ENCODE measurements at places on chromosomes 1 and 21.
A peak's percentile ranks its signal among the peaks of the same experiment; 100 is the strongest.

DNA sequence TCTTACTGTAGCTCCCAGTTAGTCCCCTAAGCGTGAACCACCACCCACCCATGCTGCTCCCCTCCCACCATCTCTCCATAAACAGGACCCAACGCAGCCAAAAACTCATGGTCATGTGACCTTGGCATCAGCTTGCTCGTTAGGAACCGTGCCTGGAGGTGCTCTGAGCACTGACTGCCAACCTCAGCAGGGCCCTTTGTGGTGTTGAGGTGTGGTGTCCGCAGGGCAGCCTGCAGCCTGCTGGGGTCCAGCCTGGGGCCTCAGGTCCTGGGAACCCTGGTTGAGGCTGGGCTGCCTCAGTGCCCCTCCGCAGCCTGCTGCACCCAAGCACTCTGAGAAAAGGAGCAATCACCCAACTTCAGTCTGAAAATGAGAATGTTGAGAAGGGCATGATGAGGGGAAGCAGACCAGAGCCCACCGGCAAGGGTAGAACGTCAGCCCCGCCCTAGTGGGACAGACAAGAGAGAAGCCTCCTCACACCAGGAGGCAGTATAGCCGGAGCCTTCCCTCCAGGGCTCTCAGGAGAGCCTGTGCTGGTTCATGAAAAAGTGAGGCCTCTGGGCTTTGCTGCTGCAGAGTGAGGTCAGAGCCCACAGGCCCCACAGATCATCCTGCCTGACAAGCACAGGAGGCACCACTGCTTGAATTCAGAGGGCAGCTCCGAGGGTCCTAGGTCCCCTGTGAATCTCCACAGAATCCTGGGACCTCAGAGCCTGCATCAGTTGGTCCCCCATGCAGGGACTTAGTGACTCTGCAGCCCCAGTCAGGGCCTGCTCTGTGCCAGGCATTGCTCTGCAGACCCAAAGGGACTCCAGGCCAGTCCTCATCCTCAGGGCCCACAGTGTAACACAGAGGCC lies 4.9 kb upstream of the COL6A2 start:
- no peak for DNase-seq

DNA sequence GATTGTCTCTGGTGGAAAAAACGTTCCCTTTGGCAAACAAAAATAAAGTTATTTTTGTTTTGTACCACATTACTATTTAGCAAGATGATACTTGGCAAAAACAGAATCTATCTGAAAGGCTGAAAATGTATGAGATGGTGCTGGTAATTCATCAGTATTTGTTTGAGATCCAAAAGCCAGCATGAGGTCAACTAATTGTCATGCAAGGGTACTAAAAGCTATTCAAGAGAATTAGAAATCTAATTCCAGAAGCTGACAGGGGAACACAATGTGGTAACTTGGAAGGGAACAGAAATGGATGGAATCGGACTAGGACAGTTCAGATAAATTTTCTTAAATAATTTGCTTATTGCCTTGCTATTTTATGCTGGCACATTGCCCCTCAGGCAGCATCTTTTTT lies 263.8 kb downstream of the KCNT2 start:
- DNase-seq: no peak

- no peak for DNase-seq
These were observed 108.6 kb upstream of the USP24 start for GRCh38 chr1:55323760-55324159.

- DNase-seq: no peak
These were observed 42.6 kb downstream of the OPTC start for GRCh38 chr1:203536575-203536974.

DNA sequence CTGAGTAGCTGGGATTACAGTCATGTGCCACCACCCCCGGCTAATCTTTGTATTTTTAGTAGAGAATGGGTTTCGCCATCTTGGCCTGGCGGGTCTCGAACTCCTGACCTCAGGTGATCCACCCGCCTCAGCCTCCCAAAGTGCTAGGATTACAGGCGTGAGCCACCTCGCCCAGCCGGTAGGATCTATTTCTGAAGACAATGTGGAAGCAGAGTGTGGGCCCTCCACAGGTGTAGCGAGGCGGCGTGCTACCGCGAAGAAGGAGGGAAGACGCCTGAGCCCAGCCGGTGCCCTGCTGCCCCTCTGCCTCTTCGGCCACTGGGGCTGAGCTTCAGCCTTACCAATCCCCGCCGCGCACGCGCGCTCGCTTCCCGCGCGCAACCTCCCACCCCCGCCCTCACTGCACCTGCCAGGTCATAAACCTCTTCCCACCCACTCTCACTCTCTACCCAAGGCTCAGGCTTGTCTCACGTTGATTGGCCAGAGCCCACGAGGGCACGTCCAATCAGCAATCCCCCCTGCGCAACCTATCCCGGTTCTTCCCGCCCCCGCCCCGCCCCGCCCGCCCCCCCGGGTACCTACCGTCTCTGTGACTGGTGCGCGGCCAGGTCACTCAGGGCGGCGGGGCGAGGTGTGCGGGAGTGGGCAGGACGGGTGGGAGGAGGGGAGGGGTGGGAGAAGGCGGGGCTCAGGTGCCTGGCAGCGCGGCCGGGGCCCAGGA lies 409 bp upstream of the HOOK1 start:
- DNase-seq: peak; percentile 95

DNA sequence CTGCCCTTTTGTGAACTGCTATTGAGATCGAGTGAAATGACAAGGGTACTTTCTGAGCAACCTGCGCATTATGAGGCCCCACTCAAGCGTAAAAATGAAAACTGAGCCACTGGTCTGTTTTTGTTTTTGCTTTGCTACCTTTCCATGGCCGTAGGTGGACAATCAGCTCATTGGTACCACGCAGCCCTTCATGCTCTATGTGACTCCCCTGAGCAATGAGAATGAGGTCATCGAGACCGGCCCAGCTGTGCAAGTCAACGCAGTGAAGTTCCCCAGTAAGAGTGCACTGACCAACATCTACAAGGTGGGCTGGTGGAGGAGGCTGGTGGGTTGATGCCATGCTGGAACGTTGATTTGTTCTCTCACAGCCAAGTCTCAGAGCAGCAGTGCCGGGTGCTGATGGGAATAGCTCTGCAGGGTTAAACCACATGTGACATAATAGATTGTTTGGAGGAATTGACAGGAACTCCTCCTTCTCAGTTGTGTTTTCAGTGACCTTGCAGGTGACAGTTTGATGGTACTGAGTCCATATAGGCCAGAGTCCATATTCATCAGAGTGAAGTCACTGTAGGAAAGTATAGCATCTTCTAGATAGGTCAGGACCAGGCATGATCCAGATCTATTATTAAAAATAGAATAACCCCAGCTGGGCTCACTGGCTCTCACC lies 170.3 kb downstream of the VPS13D start:
- no peak for DNase-seq

DNA sequence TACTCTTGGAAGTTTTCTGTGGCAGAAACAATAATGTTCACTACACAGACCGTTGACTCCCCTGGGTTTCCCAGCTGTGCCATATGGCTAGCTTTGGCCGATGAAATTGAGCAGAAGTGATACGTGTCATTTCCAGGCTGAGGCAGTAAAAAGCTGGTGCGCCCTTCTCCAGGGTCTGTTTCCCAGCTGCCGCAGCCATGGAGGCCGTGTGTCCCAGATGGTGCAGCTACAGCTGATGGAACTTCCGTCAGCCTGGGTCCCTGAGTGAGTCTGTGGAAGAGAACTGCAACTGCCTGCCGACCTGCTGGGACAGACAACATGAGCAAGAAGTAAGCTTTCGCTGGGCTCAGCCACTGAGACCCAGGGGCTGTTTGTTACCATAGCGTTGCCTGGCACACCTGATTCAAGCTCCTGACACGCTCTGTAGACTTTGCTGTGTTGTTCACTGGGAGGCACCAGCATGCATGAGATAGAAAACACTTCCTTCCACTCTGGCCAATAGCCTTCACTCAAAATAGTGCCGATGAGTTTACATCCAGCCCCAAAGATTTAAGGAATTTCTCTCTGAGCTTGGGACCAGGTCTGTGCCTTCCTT lies 116.3 kb upstream of the SLC25A33 start:
- DNase-seq: no peak

- no peak for DNase-seq
These were observed 103.1 kb downstream of the RPS6KC1 start for GRCh38 chr1:213154056-213154685.

DNA sequence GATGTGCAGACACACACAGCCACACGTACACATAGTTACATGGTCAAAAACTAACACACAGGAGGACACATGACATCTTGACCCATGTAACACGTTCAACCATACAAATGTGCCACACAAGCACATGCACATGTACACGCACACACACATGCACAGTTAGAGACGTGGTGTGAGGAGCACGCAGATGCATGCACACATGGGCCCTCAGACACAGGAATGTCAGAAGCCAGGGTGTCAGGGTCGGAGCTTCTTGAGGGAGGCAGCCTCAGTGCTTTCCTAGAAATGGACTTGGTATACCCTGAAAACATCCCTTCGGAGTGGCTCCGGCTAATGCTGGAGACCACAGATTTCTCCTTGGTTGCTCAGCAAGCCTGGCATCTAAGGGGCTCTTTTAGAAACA lies 114.3 kb downstream of the DMRTB1 start:
- no peak for DNase-seq

GRCh38 chr1:198258491-198258890 lies 101.7 kb downstream of the NEK7 start:
- DNase-seq: no peak

- DNase-seq: no peak
These were observed 174.5 kb downstream of the DISC1 start for GRCh38 chr1:231801042-231801585.

DNA sequence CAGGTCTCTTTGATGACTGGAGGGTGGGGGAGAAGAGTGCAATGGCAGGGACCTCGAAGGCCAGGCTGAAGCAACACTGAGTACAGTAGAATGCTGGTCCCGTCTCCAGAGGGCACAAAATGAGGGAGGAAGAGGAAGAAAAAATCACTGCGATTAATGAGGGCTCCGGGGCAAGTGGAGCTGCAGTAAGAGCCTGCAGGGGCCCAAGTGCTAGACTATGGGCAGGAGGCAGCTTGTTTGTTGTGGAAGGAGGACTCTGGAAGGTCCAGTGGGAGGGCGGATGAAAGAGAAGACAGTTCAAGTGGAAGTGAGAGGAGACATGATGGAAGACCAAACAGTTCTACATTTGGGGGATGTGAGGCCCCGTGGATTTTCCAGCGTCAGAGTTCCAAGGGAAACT lies 17.4 kb downstream of the TMCC2 start:
- DNase-seq: no peak

- no peak for DNase-seq
These were observed 170.3 kb downstream of the GREM2 start for GRCh38 chr1:240441669-240442068.

DNA sequence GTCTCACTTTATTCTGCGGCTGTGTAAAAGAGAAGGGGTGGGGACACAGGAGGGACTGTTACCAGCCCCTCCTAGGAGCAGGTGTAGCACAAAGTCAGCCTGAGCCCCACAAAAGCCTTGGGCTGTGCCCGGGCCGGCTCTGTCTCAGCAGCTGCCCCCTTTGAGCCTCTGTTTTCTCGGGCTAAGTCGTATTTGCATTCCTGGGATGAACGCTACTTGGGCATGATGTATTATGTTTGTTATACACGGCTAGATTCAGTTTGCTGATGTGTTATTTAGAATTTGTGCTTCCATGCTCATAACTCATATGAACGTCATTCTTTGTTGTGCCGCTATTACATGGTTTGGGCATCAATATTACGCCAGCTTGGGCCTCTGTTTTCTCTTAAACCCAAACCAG lies 47.8 kb downstream of the KCNN3 start:
- DNase-seq: no peak

DNA sequence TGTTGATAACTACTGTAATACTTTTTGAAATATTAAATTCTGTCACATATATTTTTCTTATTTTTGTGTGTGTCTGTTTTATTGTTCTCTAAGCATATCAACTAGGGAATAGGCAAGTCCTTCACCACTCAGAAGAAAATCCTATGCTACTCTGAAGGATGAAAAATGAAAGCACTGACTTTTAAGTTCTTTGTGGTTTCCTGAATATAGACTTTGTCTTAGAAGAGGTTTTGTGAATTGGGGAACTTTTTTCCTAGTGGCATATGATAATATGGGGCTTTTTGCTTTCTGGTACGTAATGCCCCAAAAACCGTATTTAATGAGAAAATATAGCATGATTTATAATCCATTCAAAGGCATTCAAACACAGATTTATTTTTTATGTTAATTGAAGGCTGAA lies 136.0 kb downstream of the SNX7 start:
- peak; percentile 40 for DNase-seq

DNA sequence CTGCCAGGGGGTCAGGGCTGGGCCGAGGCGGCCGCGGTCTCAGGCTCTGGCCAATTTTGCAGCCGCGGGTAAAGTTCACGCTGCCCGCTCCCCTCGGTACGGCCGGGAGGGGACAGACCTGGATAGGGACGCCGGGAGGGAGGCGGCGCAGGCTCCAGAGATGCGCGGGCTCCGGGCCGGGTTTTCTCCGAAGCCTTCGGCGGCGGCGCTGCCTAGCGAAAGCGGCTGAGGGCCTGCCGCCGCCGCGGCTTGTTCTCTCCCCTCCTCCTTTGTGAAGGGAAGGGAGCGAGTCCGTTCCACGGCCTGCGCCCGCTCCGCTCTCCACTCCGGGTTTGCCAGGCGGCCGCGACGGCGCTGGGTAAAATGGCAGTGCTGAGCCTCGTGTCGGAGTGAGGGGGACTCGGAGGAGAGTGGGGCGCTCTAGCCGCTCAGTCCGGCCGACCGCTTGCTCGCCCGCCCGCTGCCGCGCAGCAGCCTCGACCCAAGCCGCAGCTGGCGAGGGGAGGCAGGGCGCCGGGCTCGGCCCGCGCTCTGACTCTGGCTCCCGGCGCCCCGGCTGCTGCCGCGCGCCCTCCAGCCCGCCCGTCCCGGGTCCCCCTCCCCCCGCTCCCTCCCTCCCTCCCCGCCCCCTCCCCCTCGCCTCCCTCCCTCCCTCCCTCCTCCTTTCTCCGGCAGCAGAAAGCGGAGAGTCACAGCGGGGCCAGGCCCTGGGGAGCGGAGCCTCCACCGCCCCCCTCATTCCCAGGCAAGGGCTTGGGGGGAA lies at the start of gene ARID1A:
Gene ARID1A, plus strand, starts transcription at position 660 of the 763 bp plus-strand sequence. CDS start 389 bp downstream, outside the sequence.
- DNase-seq: peak; percentile 98

DNA sequence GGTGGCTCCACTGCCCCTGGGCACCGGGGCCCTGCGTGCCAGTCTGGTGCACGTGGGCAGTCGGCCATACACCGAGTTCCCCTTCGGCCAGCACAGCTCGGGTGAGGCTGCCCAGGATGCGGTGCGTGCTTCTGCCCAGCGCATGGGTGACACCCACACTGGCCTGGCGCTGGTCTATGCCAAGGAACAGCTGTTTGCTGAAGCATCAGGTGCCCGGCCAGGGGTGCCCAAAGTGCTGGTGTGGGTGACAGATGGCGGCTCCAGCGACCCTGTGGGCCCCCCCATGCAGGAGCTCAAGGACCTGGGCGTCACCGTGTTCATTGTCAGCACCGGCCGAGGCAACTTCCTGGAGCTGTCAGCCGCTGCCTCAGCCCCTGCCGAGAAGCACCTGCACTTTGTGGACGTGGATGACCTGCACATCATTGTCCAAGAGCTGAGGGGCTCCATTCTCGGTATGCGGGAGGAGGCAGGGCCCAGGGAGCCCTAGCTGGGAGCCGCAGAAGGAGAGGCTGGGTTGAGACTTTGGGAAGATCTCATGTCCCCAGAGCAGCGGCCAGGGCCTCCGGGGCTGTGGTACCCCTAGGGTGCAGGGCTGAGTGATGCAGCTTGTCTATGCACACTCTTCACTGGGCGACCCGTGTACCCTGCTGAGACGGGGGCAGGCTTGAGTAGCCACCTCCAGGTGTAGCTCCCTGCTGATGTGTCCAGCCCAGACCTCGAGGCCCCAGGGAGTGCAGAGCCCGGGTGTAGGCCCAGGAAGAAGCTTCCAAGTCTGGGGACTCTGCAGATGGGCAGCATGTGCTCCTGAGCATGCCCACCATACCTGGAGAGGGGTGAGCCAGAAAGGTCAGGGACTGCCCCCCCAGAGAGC lies 1.8 kb downstream of the VWA1 start:
- DNase-seq: no peak

- DNase-seq: no peak
These were observed 14.6 kb upstream of the PLA2G2C start for GRCh38 chr1:20200966-20201365.
